AG09309 (cell line): ENCODE measurements at places on chromosomes 5 and 9.

DNA sequence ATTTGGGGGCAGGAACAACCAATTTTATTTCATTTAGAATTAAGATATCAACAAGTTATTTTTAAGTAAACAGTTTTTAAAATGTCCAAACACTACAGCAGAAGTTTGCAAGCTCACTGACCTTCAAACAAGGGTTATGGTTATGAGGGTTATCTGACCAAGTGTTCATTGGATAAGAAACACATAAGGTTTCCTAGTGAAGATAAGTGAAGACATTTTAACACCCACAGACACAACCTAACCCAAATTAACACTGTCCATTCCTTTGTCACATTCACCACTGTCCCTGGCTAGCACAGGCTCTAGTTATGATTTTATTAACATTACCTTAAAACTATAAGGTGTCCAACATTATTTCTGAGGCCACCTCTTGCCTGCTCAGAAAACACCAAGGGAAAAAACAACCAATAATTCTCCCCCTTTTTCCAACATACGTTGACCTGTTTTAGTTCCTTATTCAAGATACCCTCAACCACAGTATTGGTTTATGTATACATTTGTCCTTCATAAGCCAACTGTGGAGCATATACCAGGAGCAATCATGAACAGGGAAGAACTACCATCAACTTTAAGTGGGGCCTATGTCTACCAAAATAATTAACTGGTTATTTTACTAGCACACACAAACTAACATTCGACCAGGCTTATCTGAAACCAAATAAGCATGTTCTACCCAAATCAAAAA is 4.0 kb downstream of the ETF1 start:
- DNase-seq, result no peak

DNA sequence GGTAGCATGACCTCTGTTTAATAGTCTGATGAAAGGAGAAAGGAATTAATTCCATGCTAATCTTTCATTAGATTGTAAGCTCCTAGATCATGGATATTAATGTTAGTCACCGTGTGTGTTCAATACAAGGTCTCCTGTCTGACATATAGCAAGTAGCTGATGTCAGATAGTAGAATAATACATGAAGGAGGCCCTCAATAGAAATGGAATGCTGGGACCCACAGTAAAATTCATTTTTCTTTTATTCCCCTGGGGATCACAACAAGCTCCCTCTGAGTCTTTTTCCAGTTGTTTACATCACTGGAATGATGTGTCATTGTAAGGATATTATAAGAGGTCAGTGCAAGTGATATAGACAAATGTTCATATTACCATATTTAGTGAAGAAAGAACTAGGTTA is 240.3 kb upstream of the TRPC7 start:
- DNase-seq, result no peak

DNA sequence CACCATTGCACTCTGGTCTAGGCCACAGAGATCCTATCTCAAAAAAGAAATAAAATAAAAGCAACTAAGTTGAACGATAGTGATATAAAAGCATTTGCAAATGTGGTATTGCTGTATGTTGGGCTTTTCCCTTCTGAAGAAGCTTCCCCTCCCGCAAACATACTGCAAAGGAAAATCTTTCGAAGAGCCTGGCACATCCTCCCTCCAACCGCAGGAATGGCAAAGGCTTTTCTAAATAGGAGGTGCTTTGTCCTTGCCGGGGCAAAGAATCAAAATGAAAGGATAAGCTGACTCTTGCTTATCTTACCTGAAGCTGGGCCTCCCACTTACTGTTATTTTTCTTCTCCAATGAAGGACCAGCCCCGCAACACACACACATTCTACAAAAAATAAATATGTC is 45.8 kb downstream of the SERINC5 start:
- no peak for DNase-seq

DNA sequence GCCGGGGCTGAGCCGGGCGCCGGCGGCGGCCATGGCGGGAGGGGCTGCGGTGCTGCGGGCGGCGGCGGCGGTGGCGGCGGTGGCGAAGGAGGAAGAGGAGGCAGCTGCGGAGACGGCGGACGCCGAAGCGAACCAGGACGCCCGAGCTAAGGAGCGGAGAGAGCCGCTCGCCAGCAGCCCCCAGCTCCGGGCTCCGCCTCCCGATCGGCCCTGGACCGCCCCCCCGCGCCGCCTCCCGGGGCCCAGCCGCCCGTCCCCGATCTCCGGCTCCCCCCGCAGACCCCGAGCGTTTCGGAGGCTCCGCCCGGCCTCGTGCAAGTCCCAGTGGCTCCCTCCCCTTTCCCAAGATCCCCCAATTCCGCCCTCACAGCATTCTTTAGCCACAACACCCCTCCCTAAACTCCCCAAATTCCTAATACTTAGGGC is at the start of gene ASTN2:
ASTN2 (minus strand) TSS at position 152 of the 426 bp plus-strand sequence; CDS start at position 33, 119 bp downstream.
- DNase-seq, result no peak

- no peak for DNase-seq
These were observed 103.3 kb downstream of the SVEP1 start for GRCh38 chr9:110476251-110476650.

DNA sequence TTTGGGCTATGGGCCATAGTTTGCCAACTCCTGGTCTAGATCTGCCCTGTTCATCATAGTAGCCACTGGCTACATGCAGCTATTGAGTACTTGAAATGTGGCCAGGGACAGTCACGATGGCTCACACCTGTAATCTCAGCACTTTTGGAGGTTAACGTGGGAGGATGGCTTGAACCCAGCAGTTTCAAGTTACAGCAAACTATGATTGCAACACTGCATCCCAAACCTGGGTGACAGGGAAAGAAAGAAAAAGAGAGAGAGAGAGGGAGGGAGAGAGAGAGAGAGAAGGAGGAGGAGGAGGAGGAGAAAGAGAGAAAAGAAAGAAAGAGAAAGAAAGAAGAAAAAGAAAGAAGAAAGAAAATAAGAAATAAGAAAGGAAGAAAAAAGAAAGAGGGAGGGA is 5.1 kb upstream of the GMCL2 start:
- DNase-seq, result no peak

- no peak for DNase-seq
These were observed 55.0 kb downstream of the MEF2C start for GRCh38 chr5:88827997-88828396.

DNA sequence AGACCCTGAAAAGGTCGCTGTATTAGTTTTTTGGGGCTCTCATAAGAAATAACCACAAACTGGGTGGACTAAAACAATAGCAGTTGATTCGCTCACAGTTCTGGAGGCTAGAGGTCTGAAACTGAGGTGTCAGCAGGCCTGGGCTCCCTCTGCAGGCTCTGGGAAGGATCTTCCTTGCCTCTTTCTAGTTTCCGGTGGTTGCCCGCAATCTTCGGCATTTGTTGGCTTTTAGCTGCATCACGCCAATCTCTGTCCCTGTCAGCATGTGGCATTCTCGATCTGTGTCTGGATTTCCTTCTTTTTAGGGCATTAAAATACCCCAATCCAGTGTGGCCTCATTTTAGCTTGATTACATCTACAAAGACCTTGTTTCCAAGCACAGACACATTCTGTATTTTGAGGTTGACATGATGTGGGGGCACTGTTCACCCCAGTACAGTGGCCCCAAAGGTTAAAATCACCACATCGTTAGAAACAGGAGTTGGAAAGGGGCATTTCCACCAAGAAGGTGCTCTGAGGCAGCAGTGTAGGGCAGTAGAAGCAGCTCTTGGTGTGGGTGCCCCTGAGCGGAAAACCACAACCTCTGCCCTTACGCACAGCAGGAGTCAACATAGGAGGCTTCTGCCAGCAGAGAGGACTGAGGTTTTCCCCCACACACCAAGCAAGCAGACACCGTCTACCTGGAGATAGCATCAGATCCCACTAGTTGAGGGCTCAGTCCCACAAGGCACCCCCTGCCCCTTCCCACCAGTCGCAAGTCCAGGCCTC is 13.5 kb downstream of the ZNF79 start:
- no peak for DNase-seq

DNA sequence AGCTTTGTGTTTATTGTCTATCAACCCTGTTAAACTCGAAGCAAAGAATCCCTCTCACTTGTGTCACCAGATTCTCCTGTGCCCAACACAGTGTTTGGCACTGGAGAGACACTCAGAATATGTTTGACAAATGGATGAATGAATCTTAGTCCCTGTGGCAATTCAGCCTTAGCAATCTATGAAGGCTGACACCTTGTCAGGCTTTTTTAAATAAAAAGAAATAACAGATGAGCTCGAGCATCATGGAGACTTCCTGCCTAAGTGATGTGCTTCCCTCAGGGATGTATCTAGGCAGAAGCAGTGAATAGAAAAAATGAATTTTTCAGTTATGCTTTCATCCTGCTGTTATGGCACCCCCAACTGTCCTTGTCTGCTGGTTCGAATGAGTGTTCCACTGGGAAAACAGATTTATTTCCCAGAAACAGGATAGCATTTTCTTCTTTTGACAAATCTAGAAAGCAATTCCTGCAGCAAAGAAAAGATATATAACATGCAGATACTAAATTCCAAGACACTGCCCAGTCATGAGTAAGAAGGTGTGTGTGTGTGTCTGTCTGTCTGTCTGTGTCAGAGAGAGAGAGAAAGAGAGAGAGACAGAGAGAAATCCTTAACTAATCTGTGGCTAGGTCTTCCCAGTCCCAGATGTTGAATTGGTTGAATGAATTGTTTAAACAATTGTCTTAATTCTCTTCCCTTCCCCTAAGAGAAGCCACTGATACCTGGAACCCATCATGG is 16.7 kb downstream of the MAMDC2 start:
- no peak for DNase-seq

- no peak for DNase-seq
These were observed 105.8 kb upstream of the PCSK1 start for GRCh38 chr5:96538808-96539250.

DNA sequence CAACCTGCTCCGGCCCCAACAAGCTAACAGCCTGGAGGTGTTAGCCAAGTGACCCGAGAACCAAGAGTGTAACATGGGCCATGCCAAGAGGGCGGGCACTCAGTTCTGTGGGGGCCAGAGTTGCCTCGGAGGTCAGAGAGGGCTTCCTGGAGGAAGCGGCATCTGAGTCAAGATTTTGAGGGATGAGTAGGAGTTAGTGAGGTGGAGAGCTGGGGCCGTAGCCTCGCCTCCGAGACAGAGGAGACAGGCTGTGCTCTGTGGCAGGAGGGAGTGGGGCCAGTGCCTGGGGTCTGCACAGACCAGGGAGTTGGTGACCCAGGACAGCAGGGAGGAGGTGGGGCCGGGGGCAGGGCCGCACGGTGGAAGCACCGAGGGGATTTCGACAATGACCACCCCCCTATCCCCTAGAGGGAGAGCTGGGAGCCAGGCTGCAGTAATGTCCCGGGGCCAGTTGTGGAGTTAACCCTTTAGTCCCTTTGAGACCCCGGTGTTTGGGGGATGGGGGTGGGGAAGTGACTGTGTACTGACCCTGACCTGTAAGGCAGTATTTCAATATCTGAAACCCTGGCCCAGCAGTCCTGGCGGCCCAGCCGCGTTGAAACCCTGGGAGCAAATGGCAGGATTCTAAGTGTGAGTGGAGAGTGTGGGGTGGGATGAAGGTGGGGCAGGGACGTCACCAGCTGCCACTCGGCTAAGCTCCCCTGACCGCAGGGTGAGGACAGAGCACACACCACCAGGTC is 148.7 kb upstream of the COL5A1 start:
- no peak for DNase-seq

- DNase-seq, result no peak
These were observed 120.6 kb downstream of the MED27 start for GRCh38 chr9:131959056-131959455.

GRCh38 chr9:967903-968641 is 8.4 kb upstream of the DMRT3 start:
- DNase-seq, result no peak

DNA sequence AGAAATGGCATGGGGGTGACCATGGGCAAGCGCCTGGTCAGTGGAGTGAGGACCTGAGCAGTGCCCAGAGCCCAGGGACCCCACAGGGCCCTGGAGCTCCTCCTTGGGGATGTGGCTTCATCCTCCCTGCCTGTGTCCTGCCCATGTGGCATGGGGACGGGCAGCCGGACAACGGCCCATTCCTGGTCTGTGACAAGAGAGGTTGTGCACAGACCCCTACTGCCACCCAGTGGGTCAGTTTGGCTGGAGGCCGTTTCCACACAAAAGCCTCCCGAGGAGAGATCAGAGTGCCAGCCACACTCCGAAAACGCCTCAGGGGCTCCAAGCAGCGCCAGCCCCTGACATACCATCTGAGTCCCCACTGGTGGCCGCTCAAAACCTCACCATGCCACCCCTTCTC is 19.8 kb downstream of the SLC6A18 start:
- no peak for DNase-seq

DNA sequence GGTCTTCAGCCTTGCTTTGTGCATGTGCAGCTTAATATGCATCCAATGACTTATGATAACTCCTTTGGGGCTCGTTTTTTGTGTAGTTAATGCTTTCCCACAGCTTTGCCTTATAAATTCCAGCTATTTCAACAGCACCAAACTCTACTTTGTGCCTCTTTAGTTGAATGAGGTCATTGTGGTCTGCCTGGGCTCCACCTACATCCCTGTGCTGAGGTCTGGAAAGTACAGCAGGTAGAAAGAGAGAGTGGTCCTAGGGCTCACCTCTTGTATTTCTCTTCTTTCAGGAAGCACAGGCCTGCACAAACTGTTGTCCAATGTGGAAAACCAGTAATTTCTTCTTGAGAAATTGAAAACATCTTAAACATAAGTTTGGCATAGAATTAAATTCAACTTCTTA is 167.2 kb downstream of the XRCC4 start:
- no peak for DNase-seq

- DNase-seq, result no peak
These were observed 297.1 kb downstream of the KCTD16 start for GRCh38 chr5:144467792-144468191.

GRCh38 chr5:33891788-33892619 is at the start of gene ADAMTS12:
ADAMTS12 (minus strand) TSS chr5:33891990; CDS start chr5:33891856, 134 bp downstream.
- no peak for DNase-seq

- no peak for DNase-seq
These were observed 24.0 kb upstream of the DAB2IP start for GRCh38 chr9:121627427-121627826.

GRCh38 chr9:84261070-84261746 is 79.3 kb downstream of the SLC28A3 start:
- DNase-seq, result peak; percentile 34

GRCh38 chr5:10581867-10582511 is 18.1 kb downstream of the ANKRD33B start:
- DNase-seq, result no peak

DNA sequence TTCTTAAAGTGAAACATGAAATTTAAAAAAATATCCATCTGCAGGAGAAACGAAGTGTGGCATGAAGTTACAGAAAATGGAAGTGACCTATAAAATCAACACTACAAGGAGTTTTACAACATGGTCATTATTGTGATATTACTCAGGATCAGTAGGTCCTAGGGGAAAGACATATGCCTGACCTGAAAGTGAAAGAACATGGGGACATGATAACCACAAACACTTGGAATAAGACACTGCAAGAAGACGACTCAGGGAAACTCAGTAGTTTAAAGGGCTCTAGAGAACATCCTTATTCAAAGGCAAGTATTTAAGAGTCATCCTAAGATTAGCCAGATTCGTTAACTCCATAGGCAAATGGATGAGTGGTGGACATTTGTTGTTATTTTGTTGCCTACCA is 19.9 kb upstream of the LPAR1 start:
- DNase-seq, result no peak

- DNase-seq, result no peak
These were observed 53.3 kb upstream of the ARL15 start for GRCh38 chr5:54363669-54364068.

GRCh38 chr5:73434907-73435306 is 13.7 kb downstream of the FOXD1 start:
- no peak for DNase-seq

GRCh38 chr5:93831449-93831848 is 90.0 kb upstream of the POU5F2 start:
- DNase-seq, result peak; percentile 75

GRCh38 chr9:4894076-4894475 is 91.0 kb upstream of the JAK2 start:
- DNase-seq, result peak; percentile 27
